DMS 273 treated with DMSO at 0.1 percent for 48 hours (cell line): ENCODE measurements at places on chromosomes 5 and 9.

GRCh38 chr5:206927-207536, 10.9 kb downstream of the CCDC127 start:
- DNase-seq = no peak

DNA sequence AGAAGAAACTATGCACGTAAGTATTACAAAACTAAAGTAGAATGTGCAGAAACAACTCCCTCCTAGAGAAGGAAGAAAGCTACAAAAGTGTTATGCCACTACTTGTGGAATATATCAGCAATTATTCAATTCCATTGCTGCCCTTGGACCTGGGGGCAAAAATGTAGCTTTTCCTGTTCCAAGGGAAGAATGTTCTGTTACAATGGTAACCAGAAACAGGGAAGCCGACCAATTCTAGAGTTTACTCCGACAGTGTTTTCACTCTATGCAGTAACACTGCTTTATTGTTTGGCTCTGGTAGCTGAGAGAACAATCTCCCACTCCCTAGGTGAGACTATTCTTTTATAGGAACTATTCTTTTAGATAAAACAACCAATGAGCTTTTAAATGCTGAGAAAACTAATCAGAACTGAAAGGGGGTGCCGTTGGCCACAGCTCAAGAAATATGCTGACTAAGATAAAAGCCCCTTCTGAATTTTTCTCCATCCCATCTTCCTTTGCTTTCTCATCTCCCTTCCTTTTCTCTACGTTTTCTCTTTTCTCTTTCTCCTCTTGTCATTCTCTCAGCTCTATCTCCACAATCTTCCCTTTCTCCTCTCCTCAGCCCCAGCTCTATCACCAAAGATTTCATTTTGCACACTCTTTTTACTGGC, 54.1 kb downstream of the SLC1A3 start:
- no peak for DNase-seq

DNA sequence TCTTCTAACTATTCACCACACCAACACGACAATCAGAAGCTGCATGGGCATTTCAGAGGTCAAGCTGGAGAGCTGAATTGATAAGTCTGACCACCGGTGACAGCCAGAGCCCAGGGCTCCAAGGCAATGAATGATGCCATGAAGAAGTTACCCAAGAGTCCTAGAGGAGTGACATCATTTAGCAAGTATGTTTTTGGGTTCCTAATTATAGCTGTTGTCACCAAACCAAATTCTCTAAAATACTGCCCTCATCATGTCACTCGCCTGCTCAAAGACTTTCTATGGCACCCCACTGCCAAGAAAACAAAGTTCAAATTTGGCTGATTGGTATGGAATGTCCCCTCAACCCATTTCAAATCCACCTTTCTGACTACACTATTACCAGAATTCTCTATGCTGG, 235.1 kb downstream of the SPOCK1 start:
- no peak for DNase-seq

DNA sequence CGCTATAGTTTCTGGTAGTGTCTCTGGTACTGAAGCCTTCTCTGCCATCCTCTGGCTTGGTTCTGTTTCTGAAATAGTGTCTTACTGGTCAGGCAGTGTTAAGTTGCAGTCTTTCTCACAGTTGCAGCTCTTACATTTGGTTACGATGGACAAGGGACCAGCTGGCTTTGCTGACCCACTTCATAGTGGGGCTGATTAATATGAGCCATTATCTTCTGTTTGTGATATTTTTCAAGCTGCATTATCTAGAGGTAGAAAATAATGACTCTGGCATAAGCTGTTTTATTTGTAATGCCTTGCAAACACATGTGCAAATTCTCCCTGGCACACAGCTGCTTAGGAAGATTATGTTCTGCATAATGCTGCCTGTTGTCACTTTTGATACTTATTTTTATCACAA, 199.1 kb downstream of the KDM4C start:
- no peak for DNase-seq

DNA sequence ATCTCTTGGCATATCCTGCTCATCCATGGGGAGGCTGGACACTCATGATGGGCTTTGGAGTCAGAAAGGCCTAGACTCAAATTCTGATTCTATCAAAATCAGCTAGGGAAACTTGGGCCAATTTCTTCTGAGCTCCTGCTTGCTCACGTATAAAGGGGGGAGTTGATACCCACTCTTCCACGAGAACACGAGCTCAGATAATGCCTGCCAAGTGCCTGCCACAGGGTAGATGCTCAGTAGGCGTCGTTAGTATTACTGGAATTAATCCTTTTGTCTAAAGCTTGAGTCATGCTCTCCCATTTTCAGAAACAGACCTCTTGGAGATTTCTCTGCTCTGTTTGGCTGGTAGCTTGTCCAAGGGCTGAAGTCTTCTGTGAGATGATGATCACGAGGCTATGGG, 238.3 kb upstream of the MVB12B start:
- DNase-seq = no peak

- DNase-seq = no peak
Observed at GRCh38 chr5:59125011-59125961, 542.4 kb downstream of the RAB3C start.

DNA sequence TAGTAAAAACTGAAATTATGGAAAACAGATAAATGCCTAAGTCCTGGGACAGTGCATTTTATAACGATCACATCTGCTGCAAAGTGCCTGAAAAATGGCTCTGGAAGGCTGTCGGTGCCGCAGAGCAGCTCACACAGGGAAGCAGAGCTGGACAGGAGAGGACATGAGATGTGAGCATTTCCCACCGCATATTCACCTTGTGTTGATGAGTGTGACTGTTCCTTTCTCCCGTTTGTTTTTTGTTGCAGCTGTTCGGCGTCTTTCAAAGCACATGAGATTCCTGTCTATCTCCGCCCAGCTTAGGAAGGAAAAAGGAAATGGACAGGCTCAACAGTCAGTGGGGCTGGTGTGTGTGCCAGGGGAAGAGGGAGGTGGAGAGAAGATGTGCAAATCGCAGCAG, 164.9 kb upstream of the SEMA6A start:
- no peak for DNase-seq

DNA sequence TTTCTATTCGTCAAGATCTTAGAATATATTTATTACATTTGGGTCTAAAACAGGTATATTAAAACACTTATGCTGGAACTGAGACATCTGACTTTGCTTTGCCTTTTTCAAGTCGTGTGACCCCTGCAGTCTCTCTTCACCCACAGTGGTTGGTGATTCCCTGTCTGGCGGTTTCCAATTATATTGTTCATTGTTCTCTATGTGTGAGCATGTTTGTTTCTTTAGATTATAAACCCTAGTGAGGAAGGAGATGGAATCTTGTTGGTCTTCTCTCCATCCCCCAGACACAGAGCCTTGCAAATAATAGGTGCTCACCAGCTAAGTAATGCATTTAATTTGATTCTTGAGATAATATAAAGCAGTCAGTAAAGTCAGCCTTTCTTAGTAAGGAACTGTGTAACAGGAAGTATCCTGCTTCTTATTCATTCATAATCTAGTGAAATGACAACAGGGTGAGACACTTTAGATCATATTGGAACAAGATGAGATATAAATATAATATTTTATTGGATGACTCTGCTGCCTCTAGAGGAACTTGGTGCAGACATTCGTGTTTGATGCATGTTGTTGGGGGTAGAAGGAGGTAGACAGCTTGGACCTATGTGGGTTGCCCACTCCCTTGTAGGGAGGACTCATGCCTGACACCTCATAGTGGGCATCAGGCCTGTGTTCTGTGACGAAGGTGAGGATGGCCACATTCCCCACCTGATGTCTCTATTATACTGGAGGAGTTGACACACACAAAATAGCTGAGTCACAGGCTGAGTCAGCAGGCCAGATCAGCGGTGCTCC, 88.1 kb downstream of the FGF1 start:
- no peak for DNase-seq

DNA sequence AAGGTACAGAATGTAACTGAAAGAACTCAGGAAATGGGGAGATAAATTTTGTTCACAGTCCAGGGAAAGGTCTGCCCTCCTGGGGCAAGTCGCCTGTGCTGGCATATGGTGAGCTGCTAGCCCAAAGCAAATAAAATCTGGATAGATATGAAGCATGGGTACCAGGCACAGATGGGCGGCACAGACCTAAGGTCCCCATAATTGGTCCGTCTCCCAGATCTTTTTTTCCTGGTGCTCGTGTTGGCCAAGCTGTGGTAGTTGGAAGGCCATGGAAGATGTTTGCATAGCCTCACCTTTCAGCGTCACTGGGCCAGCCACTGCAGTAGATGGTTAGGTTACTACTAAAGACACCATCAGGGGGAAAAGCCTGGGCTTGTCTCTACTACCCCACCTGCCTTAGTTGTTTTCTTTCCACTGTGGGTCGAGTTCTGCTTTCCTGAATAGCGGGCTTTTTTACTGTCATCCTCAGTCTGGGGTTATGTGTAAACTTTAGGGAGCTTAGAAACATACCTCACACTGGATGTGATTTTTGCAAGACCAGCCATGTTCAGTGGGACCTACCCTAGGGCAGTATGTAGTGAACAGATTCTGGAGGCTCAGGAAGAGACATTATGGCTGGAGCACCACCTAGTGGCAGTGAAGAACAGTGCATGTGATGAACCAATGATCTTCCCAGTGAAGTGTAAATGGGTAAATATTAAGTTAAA, 24.2 kb upstream of the GLRX start:
- DNase-seq = peak; percentile 82

DNA sequence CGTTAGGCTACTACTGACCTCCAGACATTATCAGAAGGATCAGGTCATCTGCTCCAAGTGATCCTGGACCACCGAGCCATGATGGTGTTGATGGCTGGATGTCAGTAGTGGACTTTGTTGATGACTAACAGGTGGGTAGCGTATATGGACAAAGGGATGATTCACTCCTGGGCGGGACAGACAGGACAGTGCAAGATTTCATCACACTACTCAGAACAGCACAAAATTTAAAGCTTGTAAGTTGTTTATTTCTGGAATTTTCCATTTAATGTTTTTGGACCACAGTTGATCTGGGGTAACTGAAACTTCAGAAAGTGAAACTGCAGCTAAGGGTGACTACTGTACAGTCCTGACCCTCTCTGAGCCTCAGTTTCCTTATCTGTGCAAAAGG, 12.7 kb downstream of the PDGFRB start:
- no peak for DNase-seq

- DNase-seq = no peak
Observed at GRCh38 chr5:171314728-171315385, 5.8 kb downstream of the TLX3 start.

DNA sequence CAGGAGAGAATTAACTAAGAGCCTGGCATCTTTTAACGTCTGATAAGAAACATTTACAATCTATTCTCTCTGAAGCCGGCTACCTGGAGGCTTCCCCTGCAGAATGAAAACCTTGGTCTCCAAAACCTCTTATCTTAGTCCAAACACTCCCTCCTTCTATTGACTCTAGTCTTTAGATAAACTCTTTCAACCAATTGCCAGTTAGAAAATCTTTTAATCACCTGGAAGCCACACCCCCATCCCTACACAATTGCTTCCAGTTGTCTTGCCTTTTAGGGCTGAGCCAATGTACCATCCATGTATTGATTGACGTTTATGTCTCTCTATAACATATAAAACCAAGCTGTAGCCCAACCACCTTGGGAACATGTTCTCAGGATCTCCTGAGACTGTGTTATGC, 1343.1 kb upstream of the C9orf72 start:
- no peak for DNase-seq

DNA sequence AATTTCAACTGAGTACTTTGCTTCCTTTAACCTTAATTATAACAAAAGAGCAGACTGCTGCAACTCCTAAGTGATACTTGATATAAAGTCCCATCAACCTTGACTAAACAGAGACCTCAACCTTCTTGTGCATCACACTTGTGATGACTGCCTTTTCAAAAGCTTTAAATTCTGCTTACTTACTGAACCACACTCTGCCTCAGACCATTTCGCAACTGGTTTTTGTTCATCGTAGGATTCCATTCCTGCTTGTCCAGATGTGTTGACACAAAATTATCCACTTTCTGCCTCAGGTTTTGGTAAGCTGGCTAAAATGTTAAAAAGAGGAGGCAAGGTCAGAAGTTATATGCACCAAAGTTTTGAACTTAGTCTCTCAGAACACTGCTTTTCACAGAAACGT, 3.5 kb downstream of the BOD1 start:
- no peak for DNase-seq

- no peak for DNase-seq
Observed at GRCh38 chr5:1255081-1255561, 29.9 kb downstream of the SLC6A18 start.

DNA sequence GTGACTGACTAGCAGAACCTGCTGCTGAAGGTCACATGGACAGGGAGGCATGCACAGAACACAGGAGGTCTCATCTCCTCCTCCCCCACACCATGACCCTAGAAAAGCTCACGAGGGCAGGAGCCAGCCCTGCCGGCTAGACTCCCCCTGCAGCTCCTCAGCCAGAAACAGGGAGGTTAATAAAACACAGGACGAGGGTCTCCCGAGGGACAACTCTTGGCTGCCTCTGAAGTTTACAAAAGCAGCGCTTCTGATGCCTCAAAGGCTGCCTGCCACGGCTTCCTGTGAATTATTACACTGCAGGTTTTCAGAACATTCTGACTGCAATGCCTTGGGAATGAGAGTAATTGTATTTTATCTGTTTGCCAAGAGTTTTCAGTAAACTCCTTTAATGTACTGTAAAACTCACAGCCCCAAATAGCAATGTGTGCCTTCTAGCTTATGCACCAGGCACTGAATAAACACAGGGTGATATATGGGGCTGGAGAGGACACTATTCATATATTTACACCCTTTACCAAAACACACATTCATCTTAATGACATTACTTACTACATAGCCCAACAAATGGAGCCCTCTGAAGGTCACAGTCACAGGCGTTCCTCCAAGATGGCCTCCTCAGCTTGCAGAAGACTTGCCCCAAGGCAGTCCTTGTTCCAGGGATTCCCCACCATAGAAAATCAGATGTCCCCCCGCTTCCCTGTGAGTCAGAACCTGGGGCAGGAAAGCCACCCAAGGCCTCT, 83.7 kb downstream of the C5orf15 start:
- DNase-seq = no peak

GRCh38 chr9:81128701-81129100, 560.6 kb downstream of the TLE1 start:
- no peak for DNase-seq

- DNase-seq = no peak
Observed at GRCh38 chr5:155919126-155919525, 407.8 kb upstream of the SGCD start.

GRCh38 chr9:74035786-74036185, 461.3 kb upstream of the RORB start:
- DNase-seq = no peak

- DNase-seq = no peak
Observed at GRCh38 chr5:150729859-150730258, 29.0 kb downstream of the DCTN4 start.

- DNase-seq = no peak
Observed at GRCh38 chr9:133499892-133500270, 21.0 kb upstream of the SLC2A6 start.

GRCh38 chr9:35749515-35750255, 598 bp downstream of the RGP1 start:
- no peak for DNase-seq

GRCh38 chr5:104914536-104915070, 1352.0 kb upstream of the NUDT12 start:
- DNase-seq = no peak
